Immature natural killer cell (primary cell): ENCODE measurements at places on chromosomes 4 and X. TPM values are rescaled to one million over a fixed set of nuclear protein-coding genes. Genes with fewer than 3 reads are reported as not detected.

Gene LINC00632
- polyA plus RNA-seq, result not detected

Gene PNMA6E
- polyA plus RNA-seq, result not detected

DNA sequence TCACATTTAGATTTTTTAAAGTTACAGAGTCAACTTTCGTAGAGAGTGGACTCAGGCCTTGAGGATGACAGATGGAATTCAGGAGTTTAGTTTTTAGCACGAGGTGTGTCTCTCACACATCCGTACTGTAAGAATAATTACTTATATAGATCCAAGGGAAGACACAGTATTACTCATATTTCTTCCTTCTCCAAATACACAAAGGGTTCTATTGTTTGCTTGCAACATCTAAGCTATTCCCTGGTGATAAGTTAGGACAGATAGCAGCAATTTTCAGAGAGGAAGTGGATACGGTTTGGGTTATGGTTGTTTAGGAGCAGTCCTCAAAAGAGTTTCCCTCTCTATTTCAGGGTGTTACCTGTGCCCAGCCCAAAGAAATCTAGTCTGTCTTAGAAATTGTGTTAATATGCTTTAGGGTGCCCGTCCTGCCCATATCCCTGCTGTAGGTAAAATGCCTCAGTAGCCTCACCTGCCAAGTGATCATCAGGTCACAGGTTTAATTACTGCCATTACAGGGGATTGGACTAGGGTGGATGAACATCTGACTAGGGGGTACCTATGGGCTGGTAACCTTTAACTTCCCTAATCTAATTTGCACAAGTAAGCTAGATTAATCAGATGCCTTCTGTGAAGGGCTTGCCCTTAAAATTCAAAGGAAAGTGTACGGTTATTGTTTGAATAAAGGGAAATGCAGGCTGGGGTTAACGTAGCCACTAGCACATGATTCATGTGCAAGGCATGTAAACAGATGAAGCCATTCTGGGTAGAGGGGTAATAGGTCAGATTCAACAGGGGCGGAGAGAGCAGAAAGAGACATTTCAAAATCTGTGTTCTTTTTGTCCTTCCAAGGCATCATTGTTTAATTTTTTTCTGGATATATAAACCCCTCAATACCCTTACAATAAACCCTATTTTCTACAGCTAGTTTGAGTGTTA is 8.7 kb upstream of the PPP3CA start:
- H3K4me3 ChIP-seq, result no peak overlapping the region
- no peak for DNase-seq
- H3K36me3 ChIP-seq, result no peaks in the 10 kb centered on the region
- H3K27ac ChIP-seq, result no peak overlapping the region
- H3K4me1 ChIP-seq, result no peaks in the 10 kb centered on the region

- no peak for DNase-seq
- no peaks in the 10 kb centered on the region for H3K36me3 ChIP-seq
- no peak overlapping the region for H3K27ac ChIP-seq
- H3K27me3 ChIP-seq, result peaks cover 22% of the 10 kb centered on the region
These were observed 45.0 kb downstream of the PSAPL1 start for GRCh38 chr4:7389719-7390118.

DNA sequence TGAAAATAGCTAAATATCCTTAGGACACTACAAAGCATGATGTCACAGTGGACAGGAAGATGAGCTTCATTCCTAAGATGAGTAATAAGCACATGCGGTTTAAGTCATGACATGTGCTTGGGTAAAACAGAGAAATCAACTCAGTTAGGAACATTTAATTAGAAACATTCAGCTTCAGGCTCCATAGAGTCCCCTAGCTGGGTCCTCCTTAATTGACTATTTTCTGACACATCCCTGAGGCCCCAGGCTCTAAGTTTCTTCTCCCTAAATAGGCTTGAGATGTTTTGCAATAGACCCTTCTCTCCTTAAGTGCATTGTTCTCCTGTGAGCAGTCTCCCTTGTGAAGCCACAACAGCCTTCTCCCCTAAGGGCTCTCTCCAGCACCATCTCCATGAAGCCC is 70.4 kb upstream of the ANXA3 start:
- H3K27me3 ChIP-seq, result peaks cover 8% of the 10 kb centered on the region
- no peak overlapping the region for H3K4me3 ChIP-seq
- DNase-seq, result no peak
- no peaks in the 10 kb centered on the region for H3K36me3 ChIP-seq
